Left lung (tissue), 14 donors: ENCODE measurements at places on chromosomes 6 and 20. TPM values are rescaled to one million over a fixed set of nuclear protein-coding genes. Genes with fewer than 3 reads are reported as not detected.

The HLA-DRB1 gene
- total RNA-seq, result 418 TPM

The PRKN gene
- total RNA-seq, result 2.1 TPM

DNA sequence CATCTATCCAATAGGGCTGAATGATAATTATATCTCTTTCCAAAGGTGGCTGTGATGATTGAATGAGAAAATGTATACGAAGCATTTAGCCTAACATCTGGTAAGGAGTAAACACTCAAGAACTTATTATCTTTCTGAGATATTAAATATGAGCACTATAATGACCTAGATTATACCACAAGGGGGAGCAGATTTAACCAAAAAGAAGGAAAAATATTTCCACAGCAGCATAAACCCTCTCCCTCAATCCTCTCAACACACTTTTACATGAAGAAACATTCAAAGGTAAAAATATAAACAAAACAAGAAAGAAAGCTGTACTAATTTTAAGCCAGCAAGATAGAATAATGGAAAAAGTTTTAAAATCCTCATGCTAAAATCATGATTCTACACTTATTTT, 68.4 kb downstream of the SHPRH start:
- DNase-seq, result no peak

The RCAN2 gene
- 28.1 TPM for total RNA-seq
